Stimulated activated CD8-positive, alpha-beta memory T cell treated with anti-CD3 and anti-CD28 coated beads, Interleukin-4, amount 100 ng/mL, for 1 hour (primary cell): ENCODE measurements at places on chromosomes 12 and 14.

GRCh38 chr12:124379938-124380754 is 85.3 kb downstream of the RFLNA start:
- DNase-seq = no peak

DNA sequence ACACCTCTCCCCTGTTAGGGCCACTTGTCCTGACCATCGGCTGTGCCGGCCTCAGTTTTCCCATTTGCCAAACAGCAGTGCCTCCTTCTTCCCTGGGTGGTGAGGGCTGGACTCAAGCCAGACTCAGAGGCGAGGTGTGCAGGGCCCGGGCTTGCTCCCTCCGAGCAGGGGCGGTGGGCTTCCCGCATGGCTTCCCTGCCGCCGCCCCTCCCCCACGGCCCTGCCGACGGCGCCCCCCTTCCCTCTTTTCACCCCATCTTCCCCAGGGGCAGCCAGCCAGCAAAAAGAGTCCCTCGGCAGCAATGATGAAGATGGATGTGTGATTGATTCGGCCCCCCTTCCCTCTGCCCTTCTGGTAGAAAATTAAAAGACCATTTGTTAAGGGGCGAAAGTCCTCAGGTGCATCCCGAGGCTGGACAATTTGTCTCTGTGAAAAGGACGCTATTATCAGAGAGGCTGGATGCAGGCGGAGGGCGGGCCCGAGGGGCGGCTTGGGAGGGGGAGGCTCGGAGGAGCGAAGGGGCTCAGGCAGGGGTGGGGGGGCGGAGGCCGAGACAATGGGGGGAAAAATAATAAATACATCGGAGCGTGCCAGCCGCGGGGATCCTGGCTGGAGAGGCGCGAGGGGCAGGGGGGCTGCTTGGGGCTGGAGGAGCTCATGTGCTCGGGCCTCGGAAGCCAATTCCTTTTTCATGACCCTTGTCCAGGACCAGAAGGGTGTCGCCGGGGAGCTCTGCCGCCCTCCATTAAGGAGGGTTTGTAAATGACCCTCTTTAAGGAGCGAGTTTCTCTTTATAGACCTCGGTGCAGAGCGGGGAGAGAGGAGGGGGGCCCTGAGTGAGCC is 48.0 kb upstream of the LHX5 start:
- no peak for DNase-seq

GRCh38 chr14:39880106-39880695 is 448.0 kb upstream of the FBXO33 start:
- no peak for DNase-seq

DNA sequence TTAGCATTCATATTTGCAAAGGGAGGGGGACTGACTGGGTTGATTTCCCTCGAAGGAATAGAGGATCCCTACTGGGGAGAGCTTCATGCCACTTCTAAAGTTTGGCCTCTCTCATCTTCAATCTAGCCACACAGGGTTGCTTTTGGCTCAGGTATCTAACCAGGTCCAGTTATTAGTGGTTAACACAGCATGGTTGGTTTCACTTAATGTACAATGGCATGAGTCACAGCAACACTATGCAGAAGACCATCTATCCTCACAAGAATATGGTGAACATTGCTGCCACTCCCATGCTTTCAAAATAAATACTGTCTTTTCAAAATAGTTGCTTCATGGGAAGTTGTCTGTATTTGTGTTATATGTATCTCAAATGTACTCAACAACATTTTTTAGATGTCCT is 6.6 kb upstream of the RAB3IP start:
- no peak for DNase-seq

GRCh38 chr12:6691473-6691872 is 2.3 kb upstream of the ZNF384 start:
- DNase-seq = no peak

- no peak for DNase-seq
These were observed 5.6 kb downstream of the MLEC start for GRCh38 chr12:120692524-120693033.

- DNase-seq = no peak
These were observed 9.2 kb downstream of the TUNAR start for GRCh38 chr14:95885866-95886265.

GRCh38 chr12:96244826-96245225 is 50.7 kb downstream of the ELK3 start:
- no peak for DNase-seq

- no peak for DNase-seq
These were observed 30.8 kb downstream of the MIA2 start for GRCh38 chr14:39264558-39264957.

DNA sequence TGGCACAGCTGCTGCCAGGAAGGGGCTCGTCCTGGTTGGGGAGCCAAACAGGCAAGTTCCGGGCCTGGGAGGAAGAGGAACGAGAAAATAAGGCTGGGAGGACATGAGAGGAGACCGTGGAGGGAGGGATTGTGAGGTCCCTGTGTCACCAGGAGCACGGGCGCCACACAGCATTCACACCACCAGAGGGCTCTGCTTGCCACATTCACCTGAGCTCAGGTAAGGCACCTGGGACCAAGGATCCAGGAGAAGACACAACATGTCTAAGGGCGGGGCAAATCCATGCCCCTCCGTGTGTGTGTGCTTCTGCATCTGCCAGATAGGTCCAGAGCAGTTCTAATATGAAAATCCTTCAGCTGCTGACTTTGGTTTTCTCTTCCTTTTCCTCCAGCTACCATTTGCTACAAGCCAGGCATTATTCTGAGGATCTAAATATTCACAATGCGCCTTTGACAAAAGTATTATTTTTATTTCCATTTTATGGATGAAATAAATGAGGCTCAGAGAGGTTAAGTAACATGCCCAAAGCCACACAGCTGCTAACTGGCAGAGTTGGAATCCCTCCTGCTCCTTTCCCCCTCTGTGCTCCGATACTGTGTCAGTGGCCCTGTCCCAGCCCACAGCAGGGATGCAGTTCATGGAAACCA is 14.6 kb downstream of the RAPGEF3 start:
- DNase-seq = peak; percentile 41

DNA sequence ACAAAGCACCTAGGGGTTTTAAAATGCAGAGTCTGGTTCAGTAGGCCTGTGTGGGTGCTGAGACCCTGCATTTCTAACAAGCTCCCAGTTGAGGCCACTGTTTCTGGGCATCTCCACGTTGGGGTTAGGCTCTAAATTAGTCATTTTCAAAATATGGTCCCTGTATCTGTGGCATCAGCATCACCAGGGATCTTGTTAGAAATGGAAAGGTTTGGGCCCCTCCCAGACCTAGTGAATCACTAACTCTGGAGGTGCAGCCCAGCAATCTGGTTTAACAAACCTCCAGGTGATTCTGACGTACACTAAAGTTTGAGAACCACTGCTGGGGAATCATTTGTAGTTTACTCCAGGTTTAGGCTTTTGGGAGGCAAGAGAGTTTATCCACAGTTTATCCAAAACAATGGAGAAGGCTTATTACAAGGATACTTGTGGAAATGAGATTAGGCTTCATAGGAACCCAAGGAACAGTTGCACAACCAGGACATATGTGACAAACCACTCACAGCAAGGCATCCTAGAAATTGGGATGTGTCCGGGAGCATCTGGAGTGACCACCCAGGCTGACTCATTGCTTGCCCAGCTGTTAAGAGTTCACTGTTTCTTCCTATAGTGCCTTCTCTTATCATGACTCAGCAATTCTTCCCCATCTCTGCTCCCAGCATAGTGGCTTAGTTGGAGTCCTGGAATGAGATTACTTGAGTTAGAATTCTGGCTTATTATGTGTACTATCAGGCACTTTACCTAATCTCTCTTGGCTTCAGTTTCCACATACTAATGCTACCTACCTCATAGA is 71.6 kb upstream of the STXBP6 start:
- DNase-seq = no peak

DNA sequence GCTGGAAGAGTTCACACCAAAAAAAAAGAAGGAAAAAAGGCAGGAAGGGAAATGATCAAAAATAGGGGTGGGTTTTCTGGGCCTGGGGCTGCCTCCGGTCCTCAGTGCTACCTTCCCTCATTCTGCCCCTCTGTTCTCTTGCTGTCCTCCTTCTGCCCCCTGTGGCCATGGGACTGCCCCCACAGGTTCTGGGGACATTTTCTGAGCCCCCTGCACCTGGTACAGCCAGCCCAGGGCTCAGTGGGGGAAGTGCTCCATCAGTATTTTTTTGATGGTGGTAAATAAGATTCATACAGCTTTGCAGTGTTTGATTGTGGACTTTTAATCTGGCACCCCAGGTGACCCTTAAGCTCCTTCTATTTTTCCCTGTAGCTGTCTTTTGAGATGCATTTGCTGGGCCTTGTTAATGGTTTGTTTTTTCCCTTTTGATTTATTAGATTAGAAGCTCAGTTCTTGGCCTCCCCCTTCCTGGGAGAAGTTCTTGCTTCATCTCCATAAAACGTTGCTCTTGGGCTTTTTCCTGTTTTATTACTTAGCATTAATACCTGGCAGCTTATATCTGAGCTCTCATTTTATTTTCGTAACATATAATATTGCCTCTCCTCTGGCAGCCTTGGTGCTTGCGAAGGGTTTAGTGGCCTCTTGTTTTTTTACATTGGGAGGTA is 43.1 kb downstream of the CHST11 start:
- no peak for DNase-seq

GRCh38 chr14:63670692-63671091 is 29.0 kb upstream of the WDR89 start:
- no peak for DNase-seq

- DNase-seq = no peak
These were observed 138.7 kb downstream of the EGLN3 start for GRCh38 chr14:33812181-33812580.

- no peak for DNase-seq
These were observed 163.1 kb downstream of the KLHL28 start for GRCh38 chr14:44798386-44799242.

GRCh38 chr14:76927971-76928700 is 100.4 kb downstream of the IRF2BPL start:
- no peak for DNase-seq

DNA sequence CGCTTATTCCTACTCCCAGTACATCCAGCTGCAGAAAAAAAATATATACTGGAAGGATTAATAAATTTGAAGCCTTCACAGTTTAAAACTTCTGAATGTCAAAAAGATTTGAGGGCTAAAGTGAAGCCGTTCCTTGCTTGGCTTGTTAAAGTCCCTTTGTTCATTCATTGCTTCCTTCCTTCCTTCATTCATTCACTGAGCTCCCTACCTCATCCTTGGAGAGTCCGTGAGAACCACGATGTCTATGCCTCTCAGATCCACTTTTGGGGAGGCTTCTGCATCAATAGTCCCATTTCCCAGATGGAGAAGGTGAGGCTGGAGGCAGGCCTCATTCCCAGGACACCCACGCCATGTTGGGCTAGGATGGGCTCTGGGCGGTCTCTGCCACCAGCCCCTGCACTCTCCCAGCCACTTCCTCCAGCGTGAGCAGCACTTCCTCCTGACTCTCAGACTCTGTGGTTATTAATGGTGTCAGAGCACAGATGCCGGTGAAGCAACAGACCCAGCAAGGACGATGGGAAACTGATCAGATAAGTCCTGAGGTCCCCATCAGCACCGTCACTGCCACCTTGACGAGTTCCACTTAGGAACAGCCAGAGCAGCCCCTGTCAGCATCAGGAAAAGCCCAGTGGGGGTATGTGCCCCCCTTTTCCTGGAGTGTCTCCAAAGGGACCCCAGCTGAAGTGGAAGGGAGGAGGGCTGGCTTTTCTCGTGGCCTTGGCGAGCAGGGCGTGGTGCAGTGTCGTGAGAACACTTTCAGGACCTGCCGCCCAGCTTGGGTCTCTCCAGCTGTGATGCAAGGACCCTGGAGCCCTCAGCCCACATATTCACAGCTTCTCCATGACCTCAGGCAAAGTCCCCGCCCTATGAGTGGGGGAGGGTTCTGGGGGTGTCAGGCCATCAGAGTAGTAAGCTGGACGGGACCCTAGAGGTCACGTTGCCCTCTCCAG is 21.2 kb downstream of the ASB2 start:
- DNase-seq = peak; percentile 20

DNA sequence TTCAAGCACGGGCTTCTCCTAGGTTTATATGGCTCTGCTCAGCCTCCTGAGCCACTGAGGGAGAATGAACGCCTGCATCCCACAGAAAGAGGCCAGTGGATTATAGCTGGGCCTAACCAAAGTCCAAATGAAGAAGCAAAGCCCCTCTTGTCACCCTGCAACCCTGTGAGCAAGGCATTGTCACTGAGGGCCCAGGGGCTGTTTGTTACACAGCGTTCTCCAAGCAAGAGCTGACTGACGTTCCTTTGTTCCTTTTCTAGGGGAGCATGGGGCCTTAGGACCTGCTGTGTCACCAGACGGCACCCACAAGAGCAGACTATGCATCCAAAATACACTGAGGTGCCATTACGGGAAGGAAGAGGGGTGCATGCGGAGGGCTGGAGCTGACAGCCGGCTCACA is 4.3 kb upstream of the FBRSL1 start:
- DNase-seq = no peak

- DNase-seq = no peak
These were observed 52.8 kb upstream of the SRSF5 start for GRCh38 chr14:69713993-69714679.

- DNase-seq = no peak
These were observed 768.1 kb upstream of the TBX3 start for GRCh38 chr12:115451780-115452736.

GRCh38 chr12:85029456-85029855 is 6.6 kb downstream of the TSPAN19 start:
- no peak for DNase-seq

DNA sequence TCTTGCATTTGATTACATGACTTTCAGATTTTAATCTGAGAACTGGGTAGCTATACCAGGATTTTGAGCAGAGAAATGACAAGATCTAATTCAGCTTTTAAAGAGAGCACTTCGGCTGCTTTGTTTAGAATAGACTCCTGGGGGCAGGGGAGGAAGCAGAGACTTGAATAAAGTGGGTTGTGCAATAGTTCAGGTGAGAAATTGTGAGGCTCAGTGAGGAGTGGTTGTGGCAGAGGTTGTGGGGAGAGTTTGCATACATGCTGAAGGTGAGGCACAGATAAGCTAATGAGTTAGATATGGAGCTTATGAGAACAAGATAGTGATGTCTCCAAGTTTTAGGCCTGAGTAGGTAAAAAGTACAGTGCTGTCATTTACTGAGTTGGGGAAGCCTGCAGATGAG is 281.4 kb downstream of the FLRT2 start:
- DNase-seq = no peak

DNA sequence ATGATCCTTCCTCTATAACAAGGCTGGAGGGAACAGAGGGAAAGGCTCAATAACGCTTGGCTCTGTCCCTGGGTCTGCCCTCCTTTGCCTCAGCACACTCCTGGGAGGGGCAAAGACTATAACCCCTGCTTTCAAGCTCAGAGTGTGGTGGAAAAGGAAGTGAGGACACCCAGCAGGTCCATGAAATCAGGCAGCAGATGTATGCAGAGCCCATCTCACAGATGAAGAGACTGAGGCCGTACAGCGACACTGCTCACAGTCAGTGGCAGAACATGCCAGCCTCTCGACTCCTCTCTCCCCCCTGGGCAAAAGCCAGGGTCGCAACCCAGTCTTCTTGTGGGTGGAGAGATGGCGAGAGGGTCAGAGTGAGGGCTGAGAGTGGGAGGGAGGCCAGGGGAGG is 39.8 kb downstream of the SLC6A12 start:
- DNase-seq = no peak

- no peak for DNase-seq
These were observed 337.0 kb downstream of the FSCB start for GRCh38 chr14:44170101-44170500.
